SJSA1 (cell line): ENCODE measurements at places on chromosomes 3 and 15.

- H3K36me3 ChIP-seq = peaks cover 7% of the 10 kb centered on the region; the same call in 1 of the 2 replicates
- peak overlapping the region; percentile 70 for H3K27ac ChIP-seq
- no peaks in the 10 kb centered on the region for H3K27me3 ChIP-seq
- DNase-seq = peak; percentile 56
- H3K4me3 ChIP-seq = no peak overlapping the region
These were observed 9.5 kb downstream of the LRRC49 start for GRCh38 chr15:70902107-70902506.

DNA sequence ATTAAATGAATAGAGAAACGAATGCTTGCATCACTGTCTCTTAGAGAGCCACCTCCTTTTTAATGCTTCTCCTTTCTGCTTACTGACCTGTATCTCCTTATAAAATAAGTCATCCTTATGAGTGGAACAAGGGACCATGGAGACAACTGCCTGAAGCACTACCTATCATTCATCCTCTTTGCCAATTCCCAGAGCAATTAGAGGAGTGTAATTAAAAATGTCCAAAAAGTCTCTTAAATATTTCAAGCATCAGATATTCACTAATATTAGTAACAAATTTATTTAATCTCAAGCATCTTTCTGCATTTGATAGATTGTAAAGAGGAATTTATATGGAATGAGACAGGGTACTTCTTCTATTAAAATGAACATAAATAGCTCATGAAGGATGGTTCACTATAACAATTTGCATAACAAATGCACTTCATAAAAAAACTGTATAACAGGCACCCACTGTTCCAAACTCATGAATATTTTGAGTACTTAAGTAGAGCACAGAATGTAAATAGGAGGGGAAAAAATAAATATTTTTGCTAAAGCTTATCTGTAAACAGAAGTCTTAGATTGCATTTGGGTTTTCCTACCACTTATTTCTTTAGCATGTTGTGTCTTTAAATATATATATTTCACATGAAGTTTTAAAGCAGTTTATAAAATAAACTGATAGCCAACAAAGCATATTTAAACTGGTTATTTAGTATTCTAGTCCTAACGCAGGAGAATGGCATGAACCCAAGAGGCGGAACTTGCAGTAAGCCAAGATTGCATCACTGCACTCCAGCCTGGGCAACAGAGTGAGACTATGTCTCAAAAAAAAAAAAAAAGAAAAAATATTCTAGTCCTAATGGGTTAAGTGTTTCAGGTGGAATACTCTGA lies 269.3 kb downstream of the TBL1XR1 start:
- no peak overlapping the region for H3K4me3 ChIP-seq
- H3K27ac ChIP-seq = no peak overlapping the region
- H3K4me1 ChIP-seq = no peaks in the 10 kb centered on the region
- no peaks in the 10 kb centered on the region for H3K36me3 ChIP-seq
- no peak for DNase-seq
- no peaks in the 10 kb centered on the region for H3K27me3 ChIP-seq

GRCh38 chr15:95016511-95017229 lies 785.3 kb downstream of the MCTP2 start:
- no peak for DNase-seq
- H3K27me3 ChIP-seq = no peaks in the 10 kb centered on the region
- H3K27ac ChIP-seq = no peak overlapping the region
- H3K4me3 ChIP-seq = no peak overlapping the region

- DNase-seq = no peak
- no peaks in the 10 kb centered on the region for H3K36me3 ChIP-seq
These were observed 651.7 kb upstream of the CCDC54 start for GRCh38 chr3:106725566-106725965.

- peaks cover 7% of the 10 kb centered on the region for H3K4me1 ChIP-seq
- DNase-seq = no peak
- H3K4me3 ChIP-seq = no peak overlapping the region
- no peaks in the 10 kb centered on the region for H3K27me3 ChIP-seq
- no peaks in the 10 kb centered on the region for H3K36me3 ChIP-seq
These were observed 125.9 kb upstream of the HES1 start for GRCh38 chr3:194009892-194010533.

GRCh38 chr3:155088706-155089345 lies 8.7 kb downstream of the MME start:
- no peaks in the 10 kb centered on the region for H3K36me3 ChIP-seq
- no peaks in the 10 kb centered on the region for H3K4me1 ChIP-seq
- H3K27me3 ChIP-seq = no peaks in the 10 kb centered on the region
- no peak overlapping the region for H3K27ac ChIP-seq
- no peak overlapping the region for H3K4me3 ChIP-seq
- DNase-seq = no peak

DNA sequence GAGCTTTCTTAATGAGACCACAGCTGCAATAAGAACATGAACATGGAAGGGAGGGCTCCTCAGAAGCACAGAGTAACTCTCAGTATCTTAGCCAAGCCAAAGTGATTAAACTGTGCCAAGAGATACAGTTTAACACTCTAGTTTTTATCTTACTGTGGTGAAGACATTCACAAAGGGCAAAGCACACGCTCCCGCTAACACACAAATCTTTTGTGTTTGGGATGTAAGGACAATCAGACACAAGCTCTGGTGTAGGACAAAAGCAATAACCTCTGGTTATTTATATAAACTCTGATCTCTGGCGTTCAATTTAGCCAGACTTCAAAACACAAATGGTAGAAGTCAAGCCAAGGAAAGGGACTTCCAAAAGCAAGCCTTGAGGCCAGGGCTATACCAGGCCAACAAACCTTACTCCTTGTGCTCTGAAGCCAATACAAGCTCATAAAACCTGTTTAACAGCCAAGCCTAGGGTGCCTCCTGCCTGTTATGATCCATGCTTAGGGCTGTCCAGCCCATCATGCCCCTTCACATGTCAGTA lies 27.8 kb downstream of the DPH3 start:
- no peak for DNase-seq
- H3K4me3 ChIP-seq = no peak overlapping the region
- H3K27ac ChIP-seq = no peak overlapping the region
- H3K27me3 ChIP-seq = no peaks in the 10 kb centered on the region

DNA sequence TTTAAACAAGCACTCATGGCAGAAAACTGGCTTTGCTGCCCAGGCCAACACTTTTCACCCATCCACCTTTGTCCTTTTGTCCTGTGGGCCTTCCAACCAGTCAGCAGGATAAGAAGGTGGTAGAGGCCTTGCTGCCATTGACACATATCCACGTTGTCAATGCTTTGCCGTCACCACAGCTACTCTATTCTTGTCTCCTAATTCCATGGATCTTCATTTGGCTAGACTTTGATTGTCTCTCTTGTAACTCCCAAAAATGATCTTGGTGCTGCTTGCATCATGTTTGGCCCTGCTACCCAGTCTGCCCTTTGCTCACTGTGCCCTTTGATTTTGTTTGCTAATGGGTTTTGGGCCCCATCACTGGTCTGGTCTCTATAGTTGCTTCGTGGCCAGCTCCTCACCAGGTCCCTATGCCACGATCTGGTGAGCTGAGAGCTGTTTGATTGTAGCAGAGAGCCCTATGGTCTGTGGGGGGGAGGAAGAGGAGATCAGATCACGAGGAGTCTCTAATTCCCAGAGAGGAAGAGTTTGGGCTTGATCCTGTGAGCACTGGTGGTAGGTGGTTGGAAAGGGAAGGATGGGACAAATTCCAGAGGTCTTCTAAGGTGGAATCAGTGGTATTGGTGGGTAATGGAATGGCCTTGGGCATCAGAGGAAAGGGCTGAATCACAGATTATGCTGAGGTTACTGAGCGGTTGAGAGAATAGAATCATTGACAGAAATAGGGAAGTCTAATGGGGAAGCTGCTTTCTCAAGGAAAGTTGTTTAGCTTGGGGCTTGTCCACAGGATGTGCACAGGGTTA lies 40.3 kb downstream of the ABHD2 start:
- no peak overlapping the region for H3K4me3 ChIP-seq
- no peak for DNase-seq
- H3K27ac ChIP-seq = no peak overlapping the region
- no peaks in the 10 kb centered on the region for H3K4me1 ChIP-seq

GRCh38 chr3:194999491-194999890 lies 271.5 kb downstream of the XXYLT1 start:
- no peaks in the 10 kb centered on the region for H3K36me3 ChIP-seq
- H3K4me1 ChIP-seq = no peaks in the 10 kb centered on the region

DNA sequence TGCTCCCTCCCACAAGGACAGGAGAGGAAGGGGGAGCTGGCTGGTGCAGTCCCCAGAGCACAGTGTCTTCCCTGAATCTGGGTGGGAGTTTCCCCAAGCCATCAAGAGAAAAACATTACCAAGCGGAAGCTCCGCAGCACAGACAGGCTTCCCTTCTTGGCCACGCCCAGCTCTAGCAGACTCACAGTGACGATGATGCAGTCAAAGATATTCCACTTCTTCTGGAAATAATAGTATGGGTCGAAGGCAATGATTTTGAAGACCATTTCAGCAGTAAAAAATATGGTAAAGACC lies 76.7 kb downstream of the SCN10A start:
- no peaks in the 10 kb centered on the region for H3K4me1 ChIP-seq
- H3K4me3 ChIP-seq = no peak overlapping the region
- H3K36me3 ChIP-seq = no peaks in the 10 kb centered on the region
- peaks cover 10% of the 10 kb centered on the region for H3K27me3 ChIP-seq
- H3K27ac ChIP-seq = no peak overlapping the region

- no peaks in the 10 kb centered on the region for H3K36me3 ChIP-seq
- no peak within 1 kb of the TSS for H3K4me3 ChIP-seq
- no peak within 1 kb of the TSS for H3K27ac ChIP-seq
- peak; percentile 72 for DNase-seq
- H3K4me1 ChIP-seq = peaks cover 14% of the 10 kb centered on the region
- no peaks in the 10 kb centered on the region for H3K27me3 ChIP-seq
These were observed at the start of gene SPATA12 for GRCh38 chr3:57060089-57060821. Gene SPATA12, plus strand, starts transcription at chr3:57060664. Its CDS starts 13,031 bp downstream, at chr3:57073695.

- peaks cover 45% of the 10 kb centered on the region for H3K4me1 ChIP-seq
- H3K27ac ChIP-seq = no peak overlapping the region
- DNase-seq = no peak
- no peaks in the 10 kb centered on the region for H3K36me3 ChIP-seq
These were observed 50.5 kb downstream of the CHST2 start for GRCh38 chr3:143170074-143170473.

DNA sequence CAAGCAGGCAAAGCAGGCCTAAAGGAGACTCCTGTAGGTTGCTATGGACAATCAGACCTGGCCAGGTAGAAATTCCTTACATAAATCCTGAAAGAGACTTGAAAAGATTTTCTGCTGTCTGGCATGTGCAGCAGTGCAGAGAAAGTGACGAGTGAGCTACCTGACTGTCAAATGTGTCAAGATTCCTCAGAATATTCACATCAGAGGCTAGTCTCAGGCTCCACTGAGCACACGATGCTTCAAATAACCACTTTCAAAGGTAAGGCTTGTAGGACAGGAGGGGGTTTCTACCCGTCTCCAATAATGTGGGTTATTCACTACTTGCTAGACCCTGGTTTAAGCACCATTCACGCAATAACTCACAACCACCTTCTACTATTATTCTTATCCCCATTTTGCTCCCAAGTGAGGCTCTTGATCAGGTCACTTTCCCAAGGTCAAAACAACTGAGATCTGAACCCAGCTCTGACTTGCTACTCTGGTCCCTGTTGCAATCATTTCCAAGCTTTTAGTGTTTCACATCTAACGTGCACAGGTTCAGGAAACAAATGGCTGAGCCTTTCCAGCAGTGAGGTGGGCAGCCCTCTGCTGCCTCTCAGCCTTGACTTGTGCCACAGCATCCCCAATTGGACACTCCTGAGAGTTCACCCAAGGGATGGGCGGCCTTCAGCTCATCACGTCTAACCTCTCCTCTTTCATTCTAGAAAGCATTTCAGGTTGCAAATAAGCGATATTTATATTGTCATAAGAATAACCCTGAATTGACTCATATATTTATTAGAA lies 329.9 kb upstream of the WNT5A start:
- H3K27ac ChIP-seq = no peak overlapping the region
- H3K36me3 ChIP-seq = no peaks in the 10 kb centered on the region
- H3K27me3 ChIP-seq = no peaks in the 10 kb centered on the region
- no peak overlapping the region for H3K4me3 ChIP-seq
- DNase-seq = no peak
- H3K4me1 ChIP-seq = peaks cover 28% of the 10 kb centered on the region

DNA sequence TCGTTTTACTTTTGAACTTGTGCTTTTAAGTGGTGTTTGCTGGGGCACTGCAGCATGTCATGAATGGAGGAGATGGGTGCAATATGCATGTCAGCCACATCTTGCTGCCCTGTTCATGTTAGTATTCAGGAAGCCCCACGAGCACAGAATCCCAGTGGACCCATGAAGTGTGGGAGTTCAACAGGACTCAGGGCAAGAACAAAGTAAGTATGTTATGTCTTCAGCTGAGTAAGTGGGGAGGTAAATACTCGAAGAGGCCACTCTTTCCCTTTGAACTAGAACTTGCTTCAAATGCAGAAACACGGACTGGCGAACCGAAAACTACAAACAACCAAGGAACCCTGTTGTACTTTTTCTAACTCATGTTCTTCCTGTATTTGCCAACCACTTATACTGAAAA lies 23.4 kb downstream of the SOX14 start:
- no peak for DNase-seq
- H3K27ac ChIP-seq = no peak overlapping the region
- peaks cover 10% of the 10 kb centered on the region; the same call in 1 of the 2 replicates for H3K27me3 ChIP-seq
- no peaks in the 10 kb centered on the region for H3K36me3 ChIP-seq
- H3K4me3 ChIP-seq = no peak overlapping the region

GRCh38 chr3:135237371-135238143 lies 442.5 kb downstream of the EPHB1 start:
- no peaks in the 10 kb centered on the region for H3K36me3 ChIP-seq
- no peak overlapping the region for H3K4me3 ChIP-seq
- no peaks in the 10 kb centered on the region for H3K4me1 ChIP-seq
- no peak for DNase-seq
- no peak overlapping the region for H3K27ac ChIP-seq
- no peaks in the 10 kb centered on the region for H3K27me3 ChIP-seq

DNA sequence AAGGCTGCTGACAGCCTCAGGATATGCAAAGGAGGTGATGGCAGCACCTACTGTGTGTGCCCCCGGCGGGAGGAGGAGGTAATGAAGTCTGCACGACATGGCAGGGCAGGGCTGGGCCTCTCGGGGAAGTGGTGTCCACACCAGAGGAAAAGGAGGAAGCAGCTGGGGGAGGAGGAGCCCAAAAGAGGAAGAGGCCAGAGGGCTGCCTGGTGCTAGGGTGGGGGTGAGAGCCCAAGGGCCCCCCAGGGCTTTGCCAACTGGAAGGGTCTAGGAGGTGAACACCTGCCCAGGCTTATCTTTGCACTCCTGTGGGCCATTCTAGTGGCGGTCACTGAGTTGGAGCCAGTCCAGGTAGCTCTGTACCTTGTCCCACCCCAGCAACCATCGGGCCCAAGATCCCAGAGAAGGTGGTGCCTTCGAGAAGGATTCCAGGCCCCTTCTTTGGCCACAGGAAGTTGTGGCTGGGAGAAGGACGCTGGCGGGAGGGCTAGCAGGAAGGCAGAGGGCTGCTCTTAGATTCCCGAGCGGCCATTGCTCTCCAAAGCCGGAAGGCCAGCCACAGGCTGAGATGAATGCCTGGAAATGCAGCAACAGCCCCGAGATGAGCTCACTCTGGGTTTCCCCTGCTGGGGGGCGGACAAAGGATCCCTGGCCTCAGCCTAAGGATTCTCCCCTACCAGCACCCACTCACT lies 7.0 kb downstream of the GNAI2 start:
- peak overlapping the region; percentile 75 for H3K27ac ChIP-seq
- no peaks in the 10 kb centered on the region for H3K27me3 ChIP-seq
- H3K36me3 ChIP-seq = peaks cover 68% of the 10 kb centered on the region
- H3K4me1 ChIP-seq = peaks cover 63% of the 10 kb centered on the region
